ENCODE measurements at places on chromosomes 6 and 20.

GRCh38 chr20:23039885-23040508, 4.9 kb downstream of the SSTR4 start:
- DNase-seq = no peak

GRCh38 chr20:35274172-35275092, 3.5 kb downstream of the MMP24OS start:
- no peak for DNase-seq

GRCh38 chr6:73503027-73503772, 17.6 kb downstream of the EEF1A1 start:
- DNase-seq = no peak

DNA sequence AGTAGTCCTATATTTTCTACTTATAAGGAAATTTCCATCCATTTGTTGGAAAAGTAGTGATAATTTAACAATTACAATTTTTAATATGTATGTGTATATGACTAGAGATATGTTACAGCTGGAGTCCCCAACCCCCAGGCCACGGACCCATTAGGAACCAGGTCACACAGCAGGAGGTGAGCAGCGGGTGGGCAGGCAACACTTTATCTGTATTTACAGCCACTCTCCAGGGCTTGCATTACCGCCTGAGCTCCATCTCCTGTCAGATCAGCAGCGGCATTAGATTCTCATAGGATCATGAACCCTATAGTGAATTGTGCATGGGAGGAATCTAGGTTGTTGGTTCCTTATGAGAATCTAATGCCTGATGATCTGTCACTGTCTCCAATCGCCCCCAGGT, 46.8 kb downstream of the TRDN start:
- DNase-seq = no peak

DNA sequence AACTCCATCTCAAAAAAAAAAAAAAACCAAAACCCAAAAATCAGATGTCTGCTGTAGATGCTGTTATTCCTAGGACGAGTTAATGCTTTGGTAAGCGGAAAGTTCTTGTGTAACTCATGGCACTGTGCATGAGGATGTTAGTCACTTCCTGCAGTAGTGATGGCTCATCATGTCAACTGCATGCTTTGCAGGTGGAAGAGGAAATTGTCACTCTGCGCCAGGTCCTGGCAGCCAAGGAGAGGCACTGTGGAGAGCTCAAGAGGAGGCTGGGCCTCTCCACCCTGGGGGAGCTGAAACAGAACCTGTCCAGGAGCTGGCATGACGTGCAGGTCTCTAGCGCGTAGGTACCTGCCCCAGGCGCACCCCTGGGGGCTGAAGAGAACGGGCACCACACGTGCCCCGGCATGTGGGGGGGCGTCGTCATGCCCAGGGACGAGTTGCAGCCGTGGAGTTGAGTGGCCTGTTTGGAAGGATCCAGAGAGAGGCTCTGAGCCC, 8.5 kb downstream of the TPD52L2 start:
- no peak for DNase-seq

GRCh38 chr6:193773-194310, 98.4 kb upstream of the DUSP22 start:
- no peak for DNase-seq

DNA sequence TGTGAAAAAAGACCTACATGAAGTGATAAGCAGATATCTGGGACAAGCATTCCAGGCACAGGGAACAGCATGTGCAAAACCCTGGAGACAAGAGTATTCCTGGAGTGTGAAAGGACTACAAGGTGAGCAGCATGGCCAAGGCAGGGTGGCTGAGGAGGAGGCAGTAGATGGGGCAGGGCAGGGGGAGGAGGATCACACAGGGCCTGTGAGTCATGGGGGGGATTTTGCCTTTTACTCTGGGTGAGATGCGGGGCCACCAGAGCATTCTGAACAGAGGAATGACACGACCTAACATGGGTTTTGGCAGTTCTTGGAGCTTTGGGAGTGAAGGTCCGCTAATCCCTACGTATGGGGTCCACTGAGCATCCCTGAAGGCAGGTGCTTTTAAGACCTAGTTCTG, 69.8 kb upstream of the CCN6 start:
- no peak for DNase-seq
